ENCODE measurements at places on chromosomes 2 and 18.

- no peak for DNase-seq
Observed at GRCh38 chr2:206160807-206161179, 1.1 kb downstream of the EEF1B2 start.

- DNase-seq = no peak
Observed at GRCh38 chr18:47893047-47893446, 37.4 kb downstream of the SMAD2 start.

DNA sequence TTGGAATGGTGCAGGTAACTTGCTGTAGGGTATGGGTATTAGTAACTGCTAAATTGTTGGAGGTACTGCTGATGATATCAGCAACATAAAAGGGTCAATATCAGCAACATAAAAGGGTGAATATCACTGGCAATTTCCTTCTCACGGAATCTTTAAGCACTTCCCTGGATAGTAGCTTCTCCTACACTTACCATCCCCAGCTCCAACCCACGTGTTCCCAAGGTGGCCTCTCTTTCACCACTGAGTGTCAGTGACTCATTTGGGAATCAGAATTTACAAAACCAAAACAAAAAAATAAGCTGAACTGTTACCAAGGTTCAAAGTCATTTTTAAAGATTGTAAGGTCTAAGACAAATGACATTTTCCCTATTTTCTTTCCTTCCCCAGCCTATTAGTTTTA is 70.8 kb downstream of the LRP2 start:
- DNase-seq = no peak

DNA sequence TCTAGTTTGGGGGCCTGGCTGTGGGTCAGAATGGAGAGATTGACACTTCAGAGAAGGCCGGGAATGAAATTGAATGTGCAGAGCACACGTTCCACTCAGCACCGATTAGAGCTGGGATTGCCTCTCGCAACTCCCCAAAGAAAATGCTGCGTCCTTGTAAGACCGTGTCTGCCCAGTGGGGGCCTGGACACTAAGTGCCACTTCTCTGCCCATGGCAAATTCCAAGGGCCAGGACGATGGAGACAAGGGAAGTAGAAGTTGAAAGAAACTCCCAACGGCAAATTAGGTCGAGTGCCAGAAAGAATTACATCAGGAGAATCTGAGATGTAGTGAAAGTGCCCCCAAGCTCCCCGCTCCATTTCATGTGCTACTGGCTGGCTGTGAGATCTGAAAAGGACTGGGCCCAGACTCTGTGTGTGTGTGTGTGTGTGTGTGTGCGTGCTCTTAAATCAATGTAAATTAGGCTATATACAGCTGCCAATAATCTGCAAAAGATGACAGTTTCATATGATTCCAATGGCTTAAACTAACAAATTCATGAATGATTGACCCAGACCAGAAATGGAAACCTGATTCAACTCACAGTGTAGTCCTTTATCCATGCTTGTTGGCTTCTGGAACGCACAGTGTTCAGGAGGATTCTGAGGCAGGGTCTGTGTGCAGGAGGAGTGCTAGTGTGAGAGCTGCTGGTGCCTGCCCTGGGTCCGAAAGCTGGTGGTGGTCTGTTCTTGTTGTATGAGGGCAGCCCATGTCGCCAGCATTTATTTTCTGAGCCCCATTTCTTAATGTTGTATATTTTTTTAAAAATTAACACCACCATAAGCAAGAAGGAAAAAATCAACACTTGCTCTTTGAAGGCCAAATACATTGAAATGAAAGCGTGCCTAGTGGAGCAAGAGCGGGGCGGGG is 234.3 kb downstream of the AGAP1 start:
- no peak for DNase-seq

DNA sequence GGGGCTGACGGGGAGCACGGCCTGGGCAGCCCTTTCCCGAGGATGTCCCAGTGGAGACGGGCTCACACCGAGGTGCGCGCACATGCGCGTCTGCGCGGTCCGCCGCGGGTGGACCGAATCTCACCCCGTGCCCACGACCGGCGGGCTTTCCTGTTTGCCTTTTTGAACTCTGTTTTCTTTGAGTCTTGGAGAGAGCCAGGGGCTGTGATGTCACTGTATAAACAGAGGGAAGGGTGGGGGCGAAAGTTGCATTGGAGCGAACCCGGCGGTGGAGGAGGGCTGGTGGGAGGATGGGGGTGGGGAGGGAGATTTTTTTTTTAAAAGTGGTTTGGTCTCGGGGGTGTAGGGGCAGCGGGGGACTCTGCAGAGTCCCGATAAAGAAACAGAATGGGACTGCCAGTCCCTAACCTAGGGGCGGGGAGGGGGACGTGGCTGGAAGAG is 141.2 kb upstream of the CTAGE1 start:
- no peak for DNase-seq

DNA sequence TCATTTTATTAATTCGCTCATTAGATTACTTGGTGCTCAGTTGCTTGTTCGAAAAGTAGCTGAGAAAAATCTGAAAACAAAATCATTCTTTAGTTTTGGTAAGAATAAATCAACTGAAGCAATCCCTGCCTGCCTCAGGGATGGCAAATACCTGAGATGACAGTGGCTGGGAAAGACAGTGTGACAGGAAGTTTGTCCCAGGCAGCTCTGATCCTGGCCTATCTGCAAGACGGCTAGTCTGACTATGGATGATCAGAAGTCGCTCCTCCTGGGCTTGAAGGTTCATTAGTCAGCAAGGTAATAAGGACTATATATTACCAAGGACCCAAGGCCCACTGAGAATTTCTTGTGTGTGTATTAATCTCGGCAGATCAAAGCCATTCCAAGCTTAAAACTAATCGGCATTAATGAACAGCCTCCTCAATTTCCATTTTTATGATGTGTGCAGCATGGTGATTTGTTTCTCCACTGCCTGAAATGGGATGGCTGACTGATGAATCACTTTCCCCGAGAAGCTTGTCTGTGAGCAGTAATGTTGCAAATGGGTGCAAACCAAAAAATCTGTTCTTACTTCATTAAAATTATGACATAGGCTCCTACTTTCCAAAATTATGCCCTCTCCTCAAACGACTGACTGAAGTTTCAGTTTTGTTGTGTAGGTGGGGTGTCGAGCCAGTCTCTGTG is 199.9 kb downstream of the ACTR3 start:
- DNase-seq = no peak

- DNase-seq = no peak
Observed at GRCh38 chr2:31945572-31945935, 65.3 kb downstream of the MEMO1 start.

- DNase-seq = no peak
Observed at GRCh38 chr18:35661483-35662146, 80.1 kb downstream of the GALNT1 start.

DNA sequence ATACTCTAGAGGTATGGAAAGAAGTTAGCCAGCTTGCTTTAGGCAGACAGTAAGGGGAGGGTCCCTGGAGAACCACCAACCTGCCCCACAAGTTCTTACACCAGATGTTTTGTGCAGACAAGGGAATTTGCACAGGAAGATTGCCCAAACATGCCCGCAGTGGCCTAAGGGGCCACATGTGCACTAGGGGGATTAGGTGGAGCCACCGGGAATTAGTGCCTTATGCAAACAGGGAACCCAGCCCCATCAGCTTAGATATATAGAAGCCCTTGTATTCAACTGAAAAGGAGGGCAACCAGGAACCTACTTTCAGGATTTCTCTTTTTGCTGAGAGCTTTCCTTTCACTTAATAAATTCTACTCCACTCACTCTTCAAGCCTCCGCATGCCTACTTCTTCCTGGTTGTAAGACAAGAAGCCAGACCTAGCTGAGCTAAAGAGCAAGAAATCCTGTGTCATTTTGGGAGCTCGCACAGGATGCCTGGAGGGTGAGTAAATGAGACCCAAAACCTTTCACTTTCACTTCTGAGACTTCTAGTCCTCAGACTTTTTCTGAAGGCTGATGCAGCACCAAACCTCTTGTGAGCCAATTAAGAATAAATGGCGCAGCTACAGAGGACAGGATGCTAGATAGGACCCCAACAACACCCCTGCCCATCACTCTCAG is 146.3 kb downstream of the GCA start:
- no peak for DNase-seq

DNA sequence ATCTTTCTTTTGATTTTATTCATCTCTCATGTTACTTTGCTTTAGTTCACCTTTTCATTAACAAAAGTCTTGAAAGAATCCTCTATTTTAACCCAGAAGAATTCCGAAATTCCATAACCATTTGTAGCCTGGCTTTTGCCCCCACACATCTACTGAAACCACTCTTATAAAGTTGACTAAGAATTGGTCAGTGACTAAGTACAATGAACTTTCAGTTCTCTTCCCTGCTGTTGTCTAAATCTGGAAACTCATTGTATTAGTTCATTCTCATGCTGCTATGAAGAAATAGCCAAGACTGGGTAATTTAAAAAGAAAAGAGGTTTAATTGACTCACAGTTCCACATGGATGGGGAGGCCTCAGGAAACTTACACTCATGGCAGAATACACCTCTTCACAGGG is 49.9 kb upstream of the PNPT1 start:
- no peak for DNase-seq

DNA sequence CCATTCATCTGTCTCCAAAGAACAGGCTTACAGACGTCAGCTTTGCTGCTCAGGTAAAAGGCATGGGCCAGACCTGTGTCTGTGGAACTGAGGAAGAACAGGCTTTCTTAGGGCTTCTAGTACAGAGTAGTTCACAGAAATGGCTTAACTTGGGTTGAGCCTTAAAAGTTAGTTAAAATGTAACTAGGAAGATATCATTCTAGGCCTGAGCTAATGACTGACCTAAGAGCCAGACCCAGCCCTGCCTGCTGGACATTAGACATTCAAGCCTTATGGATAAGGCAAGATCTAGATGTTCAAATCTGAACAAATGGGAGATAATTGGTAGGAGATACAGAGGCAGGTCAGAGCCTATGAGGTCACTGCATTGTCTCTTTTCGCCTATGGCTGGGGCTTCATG is 73.9 kb upstream of the SLC14A2 start:
- DNase-seq = no peak

DNA sequence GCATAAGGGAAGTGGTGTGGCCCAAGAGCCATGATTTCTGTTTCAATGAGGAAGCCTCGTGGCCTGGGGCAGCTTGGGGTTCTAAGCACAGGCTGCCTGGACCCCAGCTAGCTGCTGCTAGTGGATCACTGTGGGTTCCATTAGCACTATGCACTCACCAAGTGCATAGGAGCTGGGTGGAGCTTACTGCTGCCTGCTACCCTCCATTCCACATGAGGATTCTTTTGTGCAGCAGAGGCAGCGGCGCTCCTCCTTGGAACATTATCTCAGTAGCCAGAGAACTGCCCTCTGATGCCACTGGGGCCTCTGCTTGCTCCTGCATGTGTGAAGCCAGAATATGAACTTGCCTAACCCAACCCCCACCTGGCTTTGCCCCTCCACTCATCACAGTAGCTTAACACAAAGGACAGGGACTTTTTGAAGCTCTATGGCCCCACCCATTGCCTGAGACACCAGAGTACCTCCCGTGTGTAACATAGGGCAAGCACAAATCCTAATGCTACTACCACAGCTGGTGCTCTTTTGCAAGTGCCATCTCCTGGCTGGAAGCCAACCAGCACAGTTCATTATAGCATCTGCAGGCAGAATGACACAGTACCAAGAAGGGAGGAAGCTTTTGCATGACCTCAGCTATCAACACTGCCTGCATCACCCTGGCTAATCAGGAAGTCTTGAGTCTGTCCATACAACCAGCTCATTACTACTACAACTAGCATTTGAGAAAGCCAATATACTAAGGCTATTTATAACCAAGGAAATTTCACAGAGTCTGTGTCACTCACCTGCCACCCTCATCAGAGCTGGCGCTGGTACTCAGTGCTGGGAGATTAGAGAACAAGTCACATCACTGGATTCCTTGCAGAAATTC is 297.0 kb upstream of the GULP1 start:
- no peak for DNase-seq

GRCh38 chr2:144553379-144553778 is 33.5 kb upstream of the ZEB2 start:
- DNase-seq = no peak

DNA sequence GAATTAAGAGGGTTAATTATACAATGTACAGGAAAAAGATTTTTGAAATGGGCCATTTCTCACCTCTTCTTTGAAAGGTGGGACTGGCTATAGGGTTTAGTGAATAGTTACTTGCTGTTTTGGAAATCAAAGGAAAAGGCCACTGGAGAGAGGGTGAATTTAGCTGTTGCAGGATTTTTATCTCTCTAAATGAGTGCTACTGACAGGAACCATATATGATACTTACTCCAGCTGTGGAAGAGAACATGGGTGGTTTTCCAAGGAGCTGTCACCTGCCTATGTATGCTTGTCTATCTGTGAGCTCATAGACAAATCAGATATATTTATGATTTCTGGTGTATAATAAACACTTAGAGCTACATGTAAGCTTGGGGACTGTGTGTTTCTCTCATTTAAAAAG is 430.4 kb downstream of the MTX2 start:
- no peak for DNase-seq

DNA sequence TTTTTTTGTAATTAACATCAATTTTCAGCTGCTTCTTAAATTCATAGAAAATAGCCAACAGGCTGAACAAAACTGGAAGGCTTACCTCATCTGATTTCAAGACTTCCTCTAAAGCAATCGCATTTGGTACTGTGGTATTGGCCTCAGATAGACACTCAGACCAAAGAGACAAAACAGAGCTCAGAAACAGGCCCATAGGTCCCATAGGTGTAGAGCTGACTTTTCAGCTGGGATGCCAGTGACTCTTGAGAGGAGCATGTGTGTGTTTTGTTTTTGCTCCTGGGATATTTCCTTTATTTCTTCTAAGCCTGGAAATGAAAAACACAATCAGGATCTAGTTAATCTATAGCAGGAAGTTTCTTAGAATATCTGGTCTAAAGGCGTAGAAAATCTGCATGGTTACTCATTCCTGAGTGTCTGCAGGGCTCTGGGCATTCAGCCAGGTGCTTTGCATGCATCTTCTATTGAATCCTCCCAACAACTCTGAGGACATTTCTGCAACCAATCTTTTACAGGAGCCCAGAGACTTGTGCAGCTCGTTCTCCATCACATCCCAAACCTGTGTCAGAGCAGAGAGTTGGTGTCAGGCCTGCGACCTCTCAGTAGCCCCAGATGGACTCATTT is 190.8 kb downstream of the RTP5 start:
- no peak for DNase-seq

DNA sequence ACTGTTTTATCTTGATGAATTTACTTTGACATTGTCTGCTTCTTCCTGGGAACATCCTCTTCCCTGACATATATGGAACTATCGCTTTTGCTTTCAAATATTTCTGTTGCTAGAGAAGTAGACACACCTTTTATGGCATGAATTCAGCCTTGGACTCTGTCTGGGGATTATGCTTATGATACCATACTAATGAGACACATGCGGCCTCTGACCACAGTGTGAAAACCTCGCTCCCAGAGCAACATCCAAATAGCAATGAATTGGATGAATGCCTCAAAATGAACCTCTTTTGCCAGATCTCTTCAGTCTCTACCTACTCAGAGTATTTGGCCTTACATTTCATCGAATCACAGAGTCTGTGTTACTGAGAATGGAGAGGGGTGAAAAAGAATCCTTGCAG is 70.9 kb downstream of the PIEZO2 start:
- no peak for DNase-seq

DNA sequence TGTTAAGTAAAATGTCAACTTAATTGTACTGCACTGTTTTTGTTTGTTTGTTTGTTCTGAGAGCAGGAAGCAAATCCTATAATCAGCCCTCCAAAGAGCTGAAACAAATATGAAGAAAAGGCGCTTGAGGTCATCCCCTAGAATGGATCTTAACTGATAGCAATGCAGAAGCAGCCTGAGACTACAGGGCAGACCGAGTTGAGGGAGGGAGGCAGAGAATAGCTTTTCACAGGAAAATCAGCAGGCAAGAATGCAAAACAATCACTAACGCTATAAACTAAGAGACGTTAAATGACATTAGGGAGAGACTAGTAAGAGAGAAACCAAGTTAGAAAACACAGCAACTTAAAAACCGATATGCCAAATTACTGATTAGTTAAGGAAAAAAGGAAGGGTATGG is 37.2 kb downstream of the GALNT1 start:
- DNase-seq = no peak
